ENCODE measurements at places on chromosomes 6 and 20.

GRCh38 chr20:53608456-53609452 lies 15.1 kb upstream of the ZNF217 start:
- no peak for DNase-seq

DNA sequence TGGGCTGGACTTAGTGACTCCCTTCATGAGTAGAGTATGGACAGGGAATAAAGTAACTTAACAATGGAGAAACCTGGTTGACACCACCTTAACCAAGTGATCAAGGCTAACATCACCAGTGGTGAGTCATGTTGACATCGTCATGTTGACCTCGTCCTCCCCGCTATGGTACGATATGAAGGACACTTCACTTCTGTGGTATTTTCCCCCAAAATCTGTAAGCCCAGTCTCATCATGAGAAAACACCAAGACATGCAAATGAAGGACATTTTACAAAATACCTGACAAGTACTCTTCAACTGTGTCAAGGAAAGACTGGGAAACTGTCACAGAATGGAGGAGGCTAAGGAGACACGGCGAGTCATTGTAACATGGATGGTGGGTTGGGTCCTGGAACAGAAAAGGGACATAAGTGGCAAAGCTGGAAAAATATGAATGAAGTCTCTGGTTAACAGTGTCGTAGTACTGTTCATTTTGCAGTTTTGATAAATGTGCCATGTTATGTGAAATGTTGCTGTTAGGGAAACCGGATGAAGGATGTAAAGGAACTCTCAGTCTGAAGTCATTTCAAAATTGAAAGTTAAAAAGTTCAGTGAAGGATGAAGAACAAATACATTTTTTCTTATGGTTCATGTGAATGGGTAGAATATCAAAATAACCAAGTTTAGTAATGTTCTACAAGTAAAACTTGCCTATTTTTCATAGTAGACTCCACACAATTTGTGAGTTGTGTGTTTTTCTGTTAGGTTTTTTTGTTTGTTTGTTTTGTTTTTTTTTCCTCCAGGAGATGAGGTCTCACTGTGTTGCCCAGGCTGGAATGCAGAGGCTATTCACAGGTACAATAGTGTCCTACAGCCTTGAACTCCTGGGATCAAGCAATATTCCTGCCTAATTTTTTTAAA lies 247.5 kb downstream of the TMEM242 start:
- DNase-seq, result no peak

GRCh38 chr6:21281366-21281765 lies 312.2 kb upstream of the SOX4 start:
- peak; percentile 48 for DNase-seq

DNA sequence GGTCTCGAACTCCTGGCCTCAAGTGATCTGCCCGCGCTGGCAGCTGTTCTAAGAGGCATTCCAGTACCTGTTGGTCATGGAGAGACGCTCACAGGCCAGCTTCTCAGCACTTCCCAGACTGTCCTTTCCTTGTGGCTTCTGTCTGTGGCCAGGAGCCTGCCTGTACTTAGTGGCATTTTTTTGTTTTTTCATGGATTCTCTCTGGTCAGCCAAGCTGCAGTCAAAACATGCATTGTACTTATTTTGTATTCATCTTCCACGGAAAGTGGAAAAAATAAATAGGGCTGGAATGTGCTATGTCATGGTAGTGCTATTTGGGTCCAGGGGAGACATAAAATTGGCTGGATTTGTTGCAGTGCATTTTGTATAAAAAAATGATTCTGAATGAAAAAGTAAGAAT lies 29.1 kb downstream of the ZDHHC14 start:
- no peak for DNase-seq

- no peak for DNase-seq
These were observed 3.9 kb downstream of the PTPRK start for GRCh38 chr6:128516514-128516898.

- no peak for DNase-seq
These were observed 7.9 kb upstream of the LZTS3 start for GRCh38 chr20:3181270-3181669.

DNA sequence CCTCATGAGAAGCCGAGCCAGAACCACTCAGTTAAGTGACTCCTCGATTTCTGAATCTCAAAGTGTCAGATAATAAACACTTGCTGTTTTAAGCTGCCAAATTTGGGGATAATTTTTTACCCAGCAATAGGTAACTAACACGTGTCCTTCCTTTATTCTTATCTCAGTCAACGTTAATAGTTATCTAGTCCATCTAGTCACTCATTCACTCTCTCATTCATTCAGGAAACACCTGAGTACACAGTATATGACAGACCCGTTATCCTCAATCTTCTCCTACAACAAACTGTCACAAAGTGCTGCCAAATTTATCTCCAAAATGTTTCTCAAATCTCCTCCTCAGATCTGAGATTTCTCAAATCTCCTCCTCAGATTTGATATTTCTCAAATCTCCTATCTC lies 13.1 kb downstream of the FAM184A start:
- no peak for DNase-seq

GRCh38 chr6:37399131-37399530 lies 33.9 kb upstream of the CMTR1 start:
- DNase-seq, result no peak

DNA sequence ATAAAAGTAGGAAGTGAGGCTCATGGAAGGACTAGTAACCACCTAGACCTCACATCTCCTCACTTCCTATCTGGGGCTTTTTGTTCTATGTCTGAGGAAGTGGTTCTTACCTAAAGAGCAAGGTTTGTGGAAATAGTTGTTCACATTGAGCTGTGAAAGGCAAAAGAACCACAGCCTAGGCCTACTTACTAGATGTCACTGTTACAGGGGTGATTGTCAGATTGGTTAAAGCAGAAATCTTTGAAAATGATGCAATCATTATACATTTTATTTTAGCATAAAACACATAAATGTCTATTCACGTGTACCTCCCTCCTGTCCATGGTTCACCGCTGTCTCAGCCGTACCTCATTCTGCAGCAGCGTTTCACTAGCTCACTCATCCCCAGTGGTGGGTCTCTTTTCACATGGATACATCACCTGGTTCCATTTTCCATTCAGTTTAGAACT lies 268.8 kb downstream of the TMEM242 start:
- DNase-seq, result no peak

- no peak for DNase-seq
These were observed 116.2 kb downstream of the OLIG3 start for GRCh38 chr6:137378090-137378369.

- DNase-seq, result no peak
These were observed 35.7 kb upstream of the HAO1 start for GRCh38 chr20:7975851-7976414.

GRCh38 chr6:134010974-134011373 lies 41.5 kb downstream of the SLC2A12 start:
- no peak for DNase-seq

DNA sequence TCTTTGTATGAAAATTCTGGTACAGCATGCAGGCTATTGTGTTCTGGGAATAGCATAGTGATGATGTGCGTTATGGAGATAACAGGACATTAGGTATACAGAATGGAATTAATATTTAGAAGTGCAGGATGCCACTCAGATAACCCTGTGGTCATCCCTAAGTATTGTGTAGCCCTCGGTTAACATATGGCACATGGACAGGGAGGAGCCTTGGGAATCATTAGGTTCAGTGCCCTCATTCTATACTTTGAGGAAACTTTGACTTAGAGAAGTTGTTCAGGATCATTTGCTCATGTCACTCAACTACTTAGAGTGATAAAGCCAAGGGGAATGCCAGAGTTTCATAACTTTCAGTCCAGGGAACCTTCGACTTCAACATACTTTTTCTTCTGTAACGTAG lies 185.9 kb downstream of the UST start:
- no peak for DNase-seq

All from retina (tissue), 1 donor.